Immature natural killer cell (primary cell): ENCODE measurements at places on chromosomes 5 and 9. TPM values are rescaled to one million over a fixed set of nuclear protein-coding genes. Genes with fewer than 3 reads are reported as not detected.

The TPPP gene
- not detected for polyA plus RNA-seq

The CNTFR gene
- not detected for polyA plus RNA-seq

DNA sequence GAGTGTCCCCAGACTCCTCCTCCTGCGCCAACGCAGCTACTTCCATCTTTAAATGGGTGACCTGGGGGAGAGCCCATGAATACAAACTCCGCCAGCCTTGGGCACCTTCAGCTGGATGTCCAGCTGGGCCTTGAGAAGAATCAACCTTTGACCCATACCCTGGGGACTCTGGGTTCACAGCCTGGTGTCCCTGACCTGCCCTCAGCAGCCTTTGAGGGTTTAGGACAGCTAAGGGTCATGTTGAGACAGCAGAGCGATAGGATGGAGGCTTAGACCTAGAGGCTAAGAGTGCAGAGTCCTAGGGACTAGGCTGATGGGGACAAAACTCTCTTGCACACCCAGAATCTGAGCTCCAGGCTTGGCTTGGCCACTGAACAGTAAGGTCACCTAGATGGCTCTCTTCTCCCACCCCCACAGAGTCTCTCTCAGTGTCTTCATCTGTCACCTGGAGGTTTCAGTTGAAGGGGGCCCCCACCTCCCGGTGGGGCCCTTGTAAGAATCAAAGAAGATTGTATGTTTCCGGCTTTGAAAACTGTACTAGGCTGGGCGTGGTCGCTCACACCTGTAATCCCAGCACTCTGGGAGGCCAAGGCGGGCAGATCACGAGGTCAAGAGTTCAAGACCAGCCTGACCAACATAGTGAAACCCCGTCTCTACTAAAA is 6.7 kb upstream of the AQP3 start:
- H3K4me1 ChIP-seq, result no peaks in the 10 kb centered on the region
- no peak for DNase-seq
- H3K36me3 ChIP-seq, result no peaks in the 10 kb centered on the region
- no peaks in the 10 kb centered on the region for H3K27me3 ChIP-seq
- H3K27ac ChIP-seq, result no peak overlapping the region

GRCh38 chr5:69010476-69010875 is 83.3 kb upstream of the SLC30A5 start:
- no peak overlapping the region for H3K27ac ChIP-seq
- no peaks in the 10 kb centered on the region for H3K4me1 ChIP-seq
- no peak overlapping the region for H3K4me3 ChIP-seq
- H3K36me3 ChIP-seq, result no peaks in the 10 kb centered on the region
- peaks cover 5% of the 10 kb centered on the region for H3K27me3 ChIP-seq

DNA sequence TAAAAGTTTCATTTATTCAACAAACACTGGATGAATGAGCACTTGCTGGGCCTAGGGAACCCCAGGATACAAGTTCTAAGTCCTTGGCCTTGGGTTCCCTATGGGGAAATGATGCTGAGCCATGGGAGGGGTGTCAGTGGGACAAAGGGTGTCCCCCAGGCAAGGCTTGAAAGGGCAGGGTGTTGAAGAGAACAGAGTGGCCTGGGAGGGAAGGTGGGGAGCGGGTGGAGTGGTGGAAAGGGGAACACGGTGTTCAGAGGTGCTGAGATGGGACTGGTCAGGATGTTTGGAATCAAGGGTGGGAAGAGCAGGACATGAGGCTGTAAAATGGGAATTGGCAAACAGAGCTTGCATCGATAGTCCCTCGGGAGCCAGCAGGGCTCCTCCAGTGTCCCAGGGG is 61.8 kb downstream of the PPARGC1B start:
- H3K36me3 ChIP-seq, result no peaks in the 10 kb centered on the region
- H3K4me3 ChIP-seq, result no peak overlapping the region
- no peak overlapping the region for H3K27ac ChIP-seq
- H3K27me3 ChIP-seq, result no peaks in the 10 kb centered on the region
- no peak for DNase-seq
- no peaks in the 10 kb centered on the region for H3K4me1 ChIP-seq

- H3K27ac ChIP-seq, result no peak overlapping the region
- no peaks in the 10 kb centered on the region for H3K36me3 ChIP-seq
- H3K4me3 ChIP-seq, result no peak overlapping the region
- no peaks in the 10 kb centered on the region for H3K27me3 ChIP-seq
- DNase-seq, result no peak
Observed at GRCh38 chr5:2320611-2321010, 430.9 kb downstream of the IRX2 start.

DNA sequence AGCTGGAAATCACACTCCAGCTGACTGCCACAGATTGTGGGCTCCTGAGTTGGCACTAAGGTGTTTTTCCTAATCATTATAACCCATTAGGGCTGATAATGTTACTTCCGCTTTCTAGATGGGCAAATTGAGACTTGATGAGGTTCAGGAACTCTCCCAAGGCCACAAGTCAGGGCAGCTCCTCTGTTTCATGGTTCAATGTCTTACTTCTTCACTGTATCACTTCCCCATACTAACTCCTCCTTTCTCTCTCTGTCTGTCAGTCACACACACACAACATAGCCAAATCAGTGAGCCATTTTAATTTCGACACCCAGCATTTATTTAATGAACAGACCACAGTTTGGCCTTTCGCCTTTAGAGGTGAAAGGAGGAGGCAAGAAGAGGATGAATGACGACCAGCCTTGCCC is 17.8 kb upstream of the TRAF1 start:
- H3K4me3 ChIP-seq, result no peak overlapping the region
- no peak for DNase-seq
- no peaks in the 10 kb centered on the region for H3K36me3 ChIP-seq
- H3K27me3 ChIP-seq, result peaks cover 4% of the 10 kb centered on the region
- no peaks in the 10 kb centered on the region for H3K4me1 ChIP-seq
